HFFc6 (cell line): ENCODE measurements at places on chromosomes 7 and 10.

- DNase-seq = peak; percentile 9
Measured at GRCh38 chr7:39880556-39880955, 69.5 kb upstream of the CDK13 start.

GRCh38 chr7:50812094-50812493 lies 29.4 kb upstream of the GRB10 start:
- no peak for DNase-seq

- DNase-seq = no peak
Measured at GRCh38 chr10:79416578-79417255, 28.7 kb downstream of the ZCCHC24 start.

DNA sequence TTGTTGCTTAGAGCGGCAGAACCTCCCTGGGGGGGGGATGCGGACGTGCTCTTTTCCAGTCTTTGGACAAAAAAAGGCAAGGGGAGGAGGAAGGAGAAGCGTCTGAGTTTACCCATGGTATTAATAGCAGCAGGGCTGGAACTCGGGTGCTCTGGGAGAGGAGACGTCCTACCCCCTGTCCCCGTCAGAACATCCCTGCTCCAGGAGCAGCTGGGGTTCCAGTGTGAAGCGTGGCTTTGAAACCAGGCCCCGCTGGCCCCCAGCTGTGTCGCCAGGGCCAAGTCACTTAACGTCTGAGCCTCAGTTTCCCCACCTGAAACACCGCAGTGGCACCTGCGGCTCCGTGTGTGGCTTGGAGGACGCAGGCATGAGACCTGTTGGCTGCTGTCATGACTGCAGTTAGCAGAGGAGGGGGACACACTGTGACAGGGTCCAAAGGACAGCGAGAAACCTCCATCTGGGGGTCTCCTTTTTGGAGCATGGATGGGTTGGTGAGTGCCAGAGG lies 1.4 kb downstream of the AMZ1 start:
- DNase-seq = no peak

- no peak for DNase-seq
Measured at GRCh38 chr10:56181607-56182006, 179.5 kb downstream of the ZWINT start.

DNA sequence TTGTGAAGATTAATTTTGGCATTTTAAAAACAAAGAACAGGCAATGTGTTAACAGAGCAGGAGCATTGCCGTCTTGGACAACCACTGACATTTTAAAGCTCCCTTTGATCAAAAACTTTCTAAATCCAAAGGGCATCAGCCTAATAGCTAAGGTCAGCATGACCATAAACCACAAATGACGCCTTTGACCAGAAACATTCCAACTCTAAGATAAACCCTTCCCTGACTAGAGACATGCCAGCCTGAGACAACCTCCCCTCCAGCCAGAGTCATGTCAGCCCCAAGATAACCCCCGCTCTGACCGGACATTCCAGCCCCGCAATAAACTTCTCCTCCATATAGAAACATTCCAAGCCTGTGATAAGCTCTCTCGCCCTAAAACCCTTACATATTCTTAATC lies 949.4 kb upstream of the POT1 start:
- DNase-seq = no peak

- no peak for DNase-seq
Measured at GRCh38 chr10:21499701-21500577, 25.5 kb downstream of the SKIDA1 start.

DNA sequence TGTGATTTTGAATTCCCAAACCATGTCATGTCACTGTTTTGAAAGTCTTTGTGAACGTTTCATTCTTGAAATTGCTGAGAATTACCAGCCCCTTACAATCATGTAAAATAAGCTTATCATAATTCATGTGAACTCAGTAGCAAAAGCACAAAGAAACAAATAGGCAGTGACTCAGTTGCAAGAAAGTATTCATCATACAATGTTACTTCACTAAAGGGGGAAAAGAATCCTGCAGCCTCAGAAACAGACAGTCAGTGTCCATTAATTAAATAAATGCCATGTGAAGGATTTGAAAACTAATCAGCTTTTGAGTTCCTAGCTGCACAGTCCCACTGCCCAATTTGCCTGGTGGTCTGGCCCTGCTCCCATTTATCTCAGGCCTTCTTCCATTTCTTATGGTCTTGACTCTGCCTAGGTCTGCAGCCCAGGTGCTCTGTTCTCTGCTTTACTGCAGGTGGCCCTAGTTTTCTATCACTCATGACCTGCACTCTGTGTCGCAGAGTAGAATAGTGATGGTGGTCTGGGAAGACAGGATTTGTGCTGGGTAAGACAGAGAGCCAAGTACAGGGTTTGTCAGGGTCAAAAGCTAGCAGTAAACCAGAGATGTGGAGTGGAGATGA lies 99.7 kb downstream of the PLCE1 start:
- DNase-seq = no peak

DNA sequence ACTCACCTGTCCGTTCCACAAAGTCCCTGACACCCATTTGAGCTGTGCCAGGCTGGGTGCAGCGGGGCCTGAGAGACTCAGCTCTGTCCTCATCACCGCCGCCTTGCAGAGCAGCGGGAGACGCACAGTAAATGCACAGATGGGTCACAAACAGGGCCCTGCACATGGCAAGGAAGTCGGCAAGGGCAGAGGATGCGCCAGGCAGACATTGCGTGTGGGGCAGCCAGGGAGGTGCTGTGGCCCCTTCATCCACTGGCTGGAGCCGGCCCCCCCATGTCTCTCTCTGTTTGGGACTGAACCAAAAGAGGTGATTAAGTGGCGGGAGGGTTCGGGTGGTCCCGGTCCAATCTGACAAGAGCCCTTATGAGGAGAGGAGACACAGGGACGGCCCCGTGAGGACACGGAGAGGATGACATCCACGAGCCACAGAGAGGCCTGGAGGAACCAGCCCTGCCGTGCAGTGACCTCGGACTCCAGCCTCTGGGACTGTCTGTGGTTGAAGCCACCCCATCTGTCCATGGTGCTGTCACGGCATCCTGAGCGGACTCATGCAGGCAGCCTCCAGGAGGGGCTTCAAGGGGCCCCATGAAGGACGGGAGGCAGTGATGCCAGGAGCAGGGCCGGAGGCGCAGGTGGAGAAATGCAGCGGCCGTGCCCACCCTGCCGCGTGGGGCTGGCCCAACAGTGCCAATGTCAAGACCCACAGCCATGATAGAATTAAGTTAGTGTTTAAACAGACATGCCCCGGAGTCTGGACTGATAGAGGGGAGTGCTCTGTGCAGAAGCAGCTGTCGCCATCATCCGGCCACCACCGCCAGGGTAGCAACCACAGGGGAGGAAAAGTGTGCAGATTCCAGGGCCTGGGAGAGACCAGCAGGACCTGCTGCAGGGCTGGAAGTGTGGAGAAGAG lies 28.4 kb upstream of the FOXL3 start:
- DNase-seq = no peak

DNA sequence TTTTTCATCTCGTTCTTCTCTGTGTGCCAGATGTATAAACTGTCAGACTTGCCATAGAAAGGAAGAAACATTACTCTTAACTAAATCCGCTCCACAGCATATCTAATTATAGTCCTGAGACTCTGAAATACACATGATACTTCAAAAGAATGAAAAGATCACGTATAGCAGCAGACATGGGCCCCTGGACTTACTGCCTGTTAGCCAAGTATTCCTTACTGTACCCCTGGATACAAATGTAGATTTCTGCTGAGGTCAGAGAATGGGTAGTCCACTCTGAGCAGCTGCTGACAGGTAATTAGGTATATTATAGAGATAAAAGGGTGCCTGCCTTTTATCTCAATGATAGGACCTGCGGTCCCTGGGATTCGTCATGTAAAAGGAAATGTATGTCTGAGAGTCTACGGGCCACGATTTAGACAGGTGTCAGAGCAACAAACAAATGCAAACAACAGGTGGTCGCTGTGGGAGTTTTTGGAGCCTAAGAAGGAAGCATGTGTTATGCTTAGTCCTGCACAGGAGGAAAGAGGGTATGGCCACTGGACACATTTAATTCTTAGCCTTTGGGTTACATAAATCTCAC lies 69.4 kb downstream of the VOPP1 start:
- no peak for DNase-seq

DNA sequence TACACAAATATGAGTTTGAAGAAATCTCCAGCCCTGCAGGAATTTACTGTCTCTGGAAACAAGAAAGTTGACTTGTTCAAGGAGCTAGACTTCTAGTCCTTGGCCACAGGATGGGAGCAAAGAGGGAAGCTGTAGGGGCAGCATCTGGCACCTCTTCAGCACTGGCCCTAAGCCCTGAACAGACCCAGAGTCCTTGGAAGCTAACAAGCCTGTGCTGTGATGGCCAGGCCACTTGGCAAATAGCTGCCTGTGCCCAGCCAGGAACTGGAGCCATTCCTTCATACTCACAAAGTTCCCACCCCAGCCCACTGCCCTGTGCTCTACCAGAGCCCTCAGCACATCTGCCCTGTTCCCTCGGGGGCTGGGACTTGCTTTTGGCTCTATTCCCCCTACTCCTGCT lies 9.4 kb upstream of the COL13A1 start:
- no peak for DNase-seq

DNA sequence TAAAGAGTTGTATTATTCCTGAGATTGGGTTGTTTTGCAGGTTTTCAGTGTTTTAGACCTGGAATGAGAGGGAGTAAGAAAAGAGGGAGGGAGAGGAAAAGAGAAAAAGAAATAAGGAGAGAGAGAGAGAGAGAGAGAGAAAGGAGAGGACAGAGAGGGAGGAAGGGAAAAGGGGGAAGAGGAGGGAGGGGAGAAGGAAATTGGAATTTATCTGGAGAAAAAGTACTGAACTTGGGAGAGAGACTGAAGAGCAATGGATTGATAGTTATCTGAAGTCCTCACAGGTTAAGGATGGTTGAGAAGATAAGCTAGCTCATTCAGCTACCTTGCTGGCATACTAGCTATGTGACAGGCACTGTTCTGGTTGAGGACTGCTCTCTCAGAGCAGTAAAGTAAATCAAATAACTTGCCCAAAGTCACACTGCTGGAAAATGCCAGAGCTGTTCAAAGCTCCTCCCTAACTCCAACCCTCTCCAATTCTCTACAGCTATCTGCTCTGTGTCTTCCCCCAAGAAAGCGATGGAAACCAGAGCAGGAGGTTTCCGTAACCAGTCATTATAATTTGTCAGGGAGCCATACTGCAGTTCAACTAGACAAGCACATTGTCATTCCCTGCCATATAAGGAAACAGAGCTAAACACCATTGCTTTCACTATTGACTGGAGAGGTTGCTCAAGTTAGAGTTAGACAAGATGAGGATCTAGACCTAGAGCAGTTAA lies 10.7 kb downstream of the CALD1 start:
- DNase-seq = no peak

DNA sequence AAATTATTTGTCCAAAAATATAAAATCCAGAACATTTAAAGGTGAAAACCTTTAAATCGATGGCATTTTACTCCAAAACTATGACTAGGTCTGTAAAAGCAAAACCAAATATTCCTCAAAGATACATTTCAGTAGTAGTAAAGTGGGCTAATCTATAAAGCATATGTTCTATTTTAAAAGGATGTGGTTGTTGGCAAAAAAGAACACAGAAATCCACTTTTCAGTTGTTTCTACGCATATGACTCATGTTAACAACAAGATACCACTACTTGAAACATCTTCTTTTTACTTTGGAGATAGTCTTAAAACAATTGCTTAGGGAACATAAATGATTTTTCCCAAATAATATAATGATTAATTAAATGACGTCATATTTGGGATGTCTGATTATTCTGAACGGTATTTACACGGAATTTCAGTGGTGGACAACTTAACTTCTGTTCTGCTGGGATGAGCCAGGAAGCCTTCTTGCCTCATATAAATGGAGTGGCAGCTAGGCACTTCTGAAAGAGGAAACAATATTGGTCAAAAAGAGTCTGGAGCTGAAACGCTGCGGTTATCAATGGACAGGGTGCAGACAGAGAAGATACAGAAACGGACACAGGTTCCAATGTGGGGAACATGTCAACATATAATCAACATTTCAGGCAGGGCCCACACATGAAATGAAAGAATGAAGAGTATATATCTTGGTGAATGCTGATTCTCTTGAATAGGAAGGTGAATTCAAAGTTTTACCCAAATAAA lies 78.5 kb downstream of the ETV1 start:
- no peak for DNase-seq

- no peak for DNase-seq
Measured at GRCh38 chr10:63103971-63104409, 29.1 kb upstream of the NRBF2 start.

GRCh38 chr10:44393051-44393630 lies 8.2 kb upstream of the CXCL12 start:
- DNase-seq = no peak

DNA sequence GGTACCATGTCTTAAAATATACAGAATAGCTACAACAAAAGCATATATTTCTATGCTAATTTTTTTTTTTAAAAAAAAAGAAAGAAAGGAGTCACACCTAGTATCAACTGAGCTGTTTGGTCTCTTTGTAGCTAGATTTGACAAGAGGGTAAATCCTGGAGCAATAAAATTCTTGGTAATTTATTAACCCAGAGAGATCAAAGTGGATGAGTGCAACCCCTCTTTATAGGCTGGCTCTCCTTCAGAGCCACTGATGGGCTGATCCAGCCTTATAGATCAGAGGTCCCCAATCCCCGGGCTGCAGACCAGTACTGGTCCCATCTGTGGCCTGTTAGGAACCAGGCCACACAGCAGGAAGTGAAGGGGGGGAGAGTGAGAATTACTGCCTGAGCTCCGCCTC lies 19.8 kb upstream of the MRLN start:
- no peak for DNase-seq

DNA sequence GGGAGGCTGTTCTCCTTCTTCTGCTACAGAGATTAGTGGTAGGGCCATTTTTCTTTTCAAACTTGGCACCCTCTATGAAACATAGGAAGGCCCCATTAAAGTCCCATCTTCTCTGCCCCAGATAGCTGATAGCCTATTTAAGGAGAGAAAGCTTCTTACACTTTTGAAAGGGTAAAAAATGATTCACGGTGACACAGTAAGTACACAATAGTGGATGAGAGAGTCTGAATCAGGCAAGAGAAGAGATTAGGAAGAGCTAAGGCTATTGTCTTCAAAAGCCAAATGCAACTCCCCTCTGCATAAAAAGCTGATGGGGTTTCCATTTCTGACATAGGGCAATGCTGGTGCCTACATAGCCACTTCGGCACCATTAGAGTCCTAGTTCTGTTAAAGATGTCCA lies 3.6 kb downstream of the INA start:
- DNase-seq = no peak

DNA sequence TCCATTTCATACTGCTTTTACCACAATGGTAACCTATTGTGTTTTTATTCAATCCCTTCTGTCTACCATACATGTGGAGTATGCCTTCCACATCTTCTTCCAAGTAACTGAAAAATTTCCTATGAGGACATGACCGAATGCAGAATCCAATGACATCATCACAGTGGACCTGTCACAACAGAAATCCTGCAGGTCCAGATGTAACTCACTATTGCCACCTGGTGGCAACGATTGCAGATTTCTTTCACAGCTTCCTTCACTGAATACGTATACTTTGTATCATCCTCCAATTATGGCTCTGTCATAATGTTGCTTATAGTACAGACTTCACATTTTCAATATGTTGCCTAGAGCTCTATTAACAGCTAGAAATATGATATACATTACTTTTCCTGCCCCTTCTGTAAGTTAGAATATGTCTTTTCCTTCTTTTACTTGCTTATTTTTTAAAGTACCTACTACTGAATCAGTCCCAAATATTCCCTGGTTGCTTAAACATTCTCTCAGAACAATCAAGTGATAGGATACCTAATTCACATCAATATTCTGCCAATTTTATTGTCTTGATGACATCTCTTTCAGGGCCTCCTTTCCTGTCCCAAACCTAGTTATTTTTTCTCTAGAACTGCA lies 45.4 kb downstream of the SLC13A1 start:
- DNase-seq = peak; percentile 39
